Esophagus mucosa (tissue), 1 donor: ENCODE measurements at places on chromosomes 1 and 21. TPM values are rescaled to one million over a fixed set of nuclear protein-coding genes. Genes with fewer than 3 reads are reported as not detected.

GRCh38 chr1:91699339-91699974 lies 186.5 kb downstream of the TGFBR3 start:
- ATAC-seq: no peak

DNA sequence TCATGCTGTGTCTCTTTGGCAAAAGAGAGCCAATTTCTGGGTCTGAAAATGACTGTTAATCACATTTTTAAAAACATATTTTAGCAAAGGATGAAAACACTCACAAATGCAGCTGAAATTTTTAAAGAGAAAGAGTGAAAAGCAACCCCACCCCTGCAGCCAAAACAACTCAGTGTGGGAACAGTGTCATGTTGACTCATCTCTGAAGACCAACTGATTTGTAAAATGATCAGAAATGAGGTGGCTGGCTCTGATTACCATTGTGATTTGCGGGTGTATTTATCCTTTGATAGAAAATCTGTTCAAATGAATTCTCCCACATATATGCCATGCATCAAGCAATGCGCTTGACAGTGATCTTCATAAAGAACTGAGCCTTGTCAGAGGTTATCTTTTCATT lies 287.0 kb upstream of the ESRRG start:
- ATAC-seq: no peak

DNA sequence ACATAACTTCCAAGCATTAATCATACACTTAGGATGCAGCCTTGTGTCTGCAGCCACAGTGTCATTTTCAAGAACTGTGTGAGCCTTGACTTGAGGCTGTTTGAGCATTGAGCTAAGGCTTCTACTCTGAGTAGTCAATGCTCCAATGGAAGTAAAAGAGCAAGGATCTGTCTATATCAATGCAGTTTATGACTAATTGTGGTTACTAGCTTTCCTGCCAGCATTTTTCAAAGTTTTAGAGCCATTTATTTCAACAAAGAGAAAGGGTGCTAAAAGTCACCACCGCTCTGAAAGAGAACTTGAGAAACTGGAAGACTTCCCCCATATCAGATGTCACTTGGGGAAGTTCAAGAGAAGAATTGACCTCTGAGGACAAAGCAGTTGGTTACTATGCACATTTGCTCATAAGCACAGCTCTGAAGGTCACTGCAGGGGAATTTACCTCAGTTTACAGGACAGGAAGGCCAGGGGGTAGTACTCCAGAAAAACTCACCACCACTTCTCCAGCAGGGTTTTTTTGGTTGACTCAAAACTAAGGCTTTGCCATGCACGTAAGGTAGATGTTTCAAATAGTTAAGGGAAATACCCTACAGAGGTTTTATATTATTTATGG lies 24.5 kb upstream of the RGS1 start:
- no peak for ATAC-seq

- ATAC-seq: no peak
Measured at GRCh38 chr1:236316437-236316836, 34.7 kb upstream of the ERO1B start.

- ATAC-seq: no peak
Measured at GRCh38 chr1:172801771-172802322, 142.9 kb downstream of the FASLG start.

DNA sequence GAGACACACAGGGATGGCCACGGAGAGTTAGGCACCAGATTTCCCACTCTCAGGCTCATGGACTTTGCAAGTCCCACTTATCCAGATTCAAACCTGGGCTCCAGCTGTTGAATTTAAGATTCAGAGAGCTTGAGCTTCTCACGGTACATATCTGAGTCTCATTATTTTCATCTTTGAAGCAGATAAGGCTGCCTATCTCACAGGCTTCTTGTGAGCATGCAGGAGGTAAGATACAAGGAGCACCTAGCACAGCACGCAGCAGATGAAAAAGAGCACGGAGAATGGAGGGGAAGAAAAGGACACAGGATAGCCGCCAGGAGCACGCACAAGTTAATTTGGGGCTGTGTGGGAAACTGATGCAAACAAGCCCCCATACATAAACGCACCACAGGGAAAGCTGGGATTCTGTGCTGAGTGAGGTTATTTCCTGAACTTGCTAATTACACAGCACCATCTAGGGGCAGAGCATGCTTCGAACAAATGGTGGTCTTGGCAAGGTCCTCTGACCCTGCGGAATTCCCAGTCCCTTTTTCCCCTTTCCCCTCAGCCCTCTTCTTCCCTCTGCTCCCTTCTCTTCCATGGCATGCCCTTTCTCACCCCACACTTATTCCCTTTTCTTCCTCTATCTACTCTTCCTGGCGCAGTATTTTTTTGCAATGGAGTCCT lies 134.7 kb upstream of the VANGL1 start:
- ATAC-seq: no peak

DNA sequence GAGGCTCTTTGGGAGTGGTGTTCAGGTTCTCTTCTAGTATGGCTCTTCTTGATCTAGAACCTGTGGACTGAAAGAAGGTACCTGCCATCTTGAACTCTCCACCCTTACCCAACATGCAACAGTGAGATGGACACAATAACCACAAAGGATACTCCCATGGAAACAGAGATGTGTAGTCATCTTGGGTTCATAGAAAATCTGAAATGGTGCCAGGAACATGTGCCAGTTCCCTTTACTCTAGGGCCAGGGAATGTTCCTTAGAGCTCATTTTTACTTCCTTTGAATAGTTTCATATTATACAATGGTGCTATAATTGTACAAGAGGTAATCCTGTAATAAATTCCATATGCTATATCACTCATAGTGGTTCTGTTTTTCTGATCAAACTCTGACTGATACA lies 13.2 kb upstream of the SCYL3 start:
- no peak for ATAC-seq

GRCh38 chr1:100543640-100544039 lies 5.7 kb downstream of the GPR88 start:
- ATAC-seq: peak; percentile 78

- no peak for ATAC-seq
Measured at GRCh38 chr1:169107603-169108208, 1.2 kb downstream of the ATP1B1 start.

GRCh38 chr1:114299331-114299975 lies 145.8 kb upstream of the SYT6 start:
- no peak for ATAC-seq

DNA sequence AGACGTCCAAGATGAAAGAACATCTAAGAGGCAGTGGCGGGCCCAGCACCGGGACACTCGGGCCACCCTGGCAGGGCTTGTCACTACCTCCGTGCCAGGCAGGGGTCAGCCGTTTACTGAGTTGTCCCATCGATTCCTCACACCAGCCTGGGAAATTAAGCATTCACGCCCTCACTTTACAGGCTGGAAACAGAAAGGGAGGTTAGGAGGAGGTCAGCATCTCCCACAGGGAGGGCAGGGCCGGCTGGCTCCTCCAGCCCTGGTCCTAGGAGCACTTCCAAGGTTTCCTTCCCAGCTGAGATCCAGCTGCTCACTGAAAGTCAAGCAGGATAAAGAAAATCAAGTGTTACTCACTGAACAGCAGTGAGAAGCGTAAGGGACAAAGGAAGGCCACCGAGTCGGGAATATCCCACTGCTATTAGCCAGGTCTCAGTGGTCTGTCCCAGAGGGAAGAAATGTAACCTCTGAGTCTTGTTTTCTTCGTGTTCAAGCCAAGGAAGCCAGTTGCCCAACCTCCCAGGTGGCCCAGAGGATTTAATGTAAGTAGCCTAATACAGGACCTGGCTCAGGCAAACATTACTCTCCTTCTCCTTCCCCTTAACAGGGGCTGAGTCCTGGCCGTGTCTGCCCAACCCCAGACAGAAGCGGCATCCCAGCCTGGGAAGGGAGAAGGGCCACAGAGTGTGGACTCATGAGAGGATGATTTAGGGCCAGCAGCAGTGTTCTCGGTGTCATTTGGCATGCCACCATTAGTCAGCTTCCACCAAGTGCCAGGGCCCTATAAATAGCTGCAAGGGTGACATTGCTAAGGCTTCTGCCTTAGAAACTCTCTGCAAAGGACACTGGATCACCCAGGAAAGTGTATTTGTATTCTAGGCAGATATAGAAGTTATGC lies 203.1 kb upstream of the GALNT2 start:
- ATAC-seq: no peak

GRCh38 chr1:18802231-18802630 lies 57.2 kb downstream of the TAS1R2 start:
- no peak for ATAC-seq

- no peak for ATAC-seq
Measured at GRCh38 chr1:44724955-44725698, 5.8 kb downstream of the RNU5D-1 start.

- no peak for ATAC-seq
Measured at GRCh38 chr1:160752924-160753323, 13.9 kb downstream of the SLAMF7 start.

- no peak for ATAC-seq
Measured at GRCh38 chr1:241485554-241485992, 34.0 kb downstream of the FH start.

GRCh38 chr1:76110666-76111065 lies 36.1 kb downstream of the ST6GALNAC3 start:
- no peak for ATAC-seq

- ATAC-seq: no peak
Measured at GRCh38 chr1:192747301-192747700, 61.5 kb upstream of the RGS2 start.

GRCh38 chr1:36924282-36924811 lies 110.0 kb downstream of the GRIK3 start:
- peak; percentile 39 for ATAC-seq

- no peak for ATAC-seq
Measured at GRCh38 chr21:45719177-45719802, 75.8 kb downstream of the PCBP3 start.

- no peak for ATAC-seq
Measured at GRCh38 chr21:28391938-28392849, 600.5 kb downstream of the LTN1 start.

DNA sequence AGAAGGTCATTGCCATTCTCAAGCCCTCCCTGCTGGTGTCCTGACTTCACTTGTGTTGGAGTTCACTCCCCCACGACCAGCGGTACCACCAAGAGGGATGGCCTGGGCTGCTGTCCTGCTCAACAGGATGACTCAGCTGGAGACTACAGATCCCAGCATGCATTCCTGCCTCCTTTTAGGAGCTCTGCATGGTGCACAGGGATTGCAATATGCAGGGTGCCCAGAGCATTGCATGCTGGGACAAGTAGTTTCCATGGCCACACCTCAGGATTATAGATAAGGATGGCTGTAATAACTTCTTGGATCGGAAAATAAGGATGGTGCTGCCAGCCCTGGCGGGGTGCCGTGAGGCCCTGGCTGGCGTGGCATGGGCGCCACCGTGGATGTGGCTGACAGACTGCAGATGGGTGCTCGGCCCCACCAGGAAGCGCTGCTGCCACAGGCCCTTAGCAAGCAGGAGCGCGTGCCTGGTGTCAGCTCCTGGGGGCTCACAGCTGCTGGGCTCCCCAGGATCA lies 150.0 kb downstream of the CASZ1 start:
- ATAC-seq: peak; percentile 68

DNA sequence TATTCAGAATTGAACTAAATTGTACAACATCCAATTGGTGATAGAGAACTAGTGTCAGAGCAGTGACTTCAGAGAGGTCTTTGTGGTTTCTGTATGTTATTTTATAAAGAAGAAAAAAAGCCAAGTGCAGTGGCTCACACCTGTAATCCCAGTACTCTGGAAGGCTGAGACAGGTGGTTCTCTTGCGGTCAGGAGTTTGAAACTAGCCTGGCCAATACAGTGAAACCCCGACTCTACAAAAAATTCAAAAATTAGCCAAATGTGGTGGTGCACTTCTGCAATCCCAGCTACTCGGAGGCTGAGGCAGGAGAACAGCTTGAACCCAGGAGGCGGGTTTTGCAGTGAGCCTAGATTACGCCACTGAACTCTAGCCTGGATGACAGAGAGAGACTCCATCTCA lies 90.7 kb downstream of the ASH1L start:
- ATAC-seq: no peak

DNA sequence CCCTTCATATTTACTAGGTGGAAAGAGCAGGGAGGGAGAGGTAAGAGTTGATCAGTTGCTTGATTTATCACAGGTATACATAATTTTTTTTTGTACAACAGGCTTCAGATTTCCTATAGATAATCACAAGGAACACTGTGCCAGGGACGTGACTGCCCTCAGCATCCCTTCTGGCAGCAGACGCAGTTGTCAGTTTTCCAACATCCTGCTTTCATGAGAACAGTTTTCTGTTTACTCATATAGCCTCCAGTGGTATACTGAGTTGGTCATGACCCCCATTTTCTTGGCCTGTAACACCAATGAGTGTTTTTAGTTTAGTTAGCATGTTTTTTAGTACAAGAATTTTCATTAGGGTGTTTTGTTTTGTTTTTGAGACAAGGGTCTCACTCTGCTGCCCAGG lies 37.9 kb upstream of the PTPRF start:
- ATAC-seq: no peak

- peak; percentile 46 for ATAC-seq
Measured at GRCh38 chr21:14687268-14687625, 141.1 kb upstream of the SAMSN1 start.

GRCh38 chr1:39507230-39507928 lies 15.9 kb downstream of the BMP8A start:
- ATAC-seq: no peak

DNA sequence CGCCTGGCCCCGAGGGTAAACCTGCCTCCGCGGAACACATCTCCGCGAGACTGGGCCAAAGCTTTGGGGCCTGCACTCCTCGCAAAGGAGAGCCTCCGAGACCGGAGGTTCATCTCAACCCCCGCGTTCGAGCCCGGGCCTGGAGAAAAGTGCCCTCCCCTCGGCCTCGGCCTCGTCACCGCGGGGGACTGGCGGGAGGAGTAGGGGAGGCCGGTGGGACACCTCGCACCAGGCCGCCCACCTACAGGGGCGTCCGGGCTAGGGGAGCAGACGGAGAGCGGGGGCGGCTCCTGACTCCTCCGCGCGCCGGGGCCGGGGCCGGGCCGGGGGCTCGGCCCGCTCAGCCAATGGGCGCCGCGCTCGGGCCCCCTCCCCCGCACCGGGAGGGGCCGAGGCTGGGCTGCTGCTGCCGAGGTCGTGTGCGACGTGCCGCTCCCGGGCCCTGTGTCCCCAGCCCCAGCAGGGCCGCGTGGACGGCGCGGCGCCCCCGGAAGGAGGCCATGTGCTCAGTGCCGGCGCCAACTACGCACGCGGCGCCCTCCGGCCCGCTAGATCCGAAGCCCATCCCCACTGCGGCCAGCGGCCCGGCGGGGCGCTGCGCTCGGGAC lies 684 bp downstream of the SLC2A1 start:
- peak; percentile 25 for ATAC-seq

- ATAC-seq: no peak
Measured at GRCh38 chr1:87264976-87265375, 63.7 kb upstream of the LMO4 start.

ZBTB48 gene
- 14.5 TPM for total RNA-seq

C1orf74 gene
- total RNA-seq: 6.3 TPM

SPATA1 gene
- 1.1 TPM for total RNA-seq

APOBEC4 gene
- not detected for total RNA-seq

OR10Z1 gene
- not detected for total RNA-seq

TARBP1 gene
- total RNA-seq: 21.0 TPM

NEXN gene
- 0.52 TPM for total RNA-seq

CELA2B gene
- total RNA-seq: not detected

FNDC10 gene
- 5.7 TPM for total RNA-seq

S100A7A gene
- 24.6 TPM for total RNA-seq

ST6GALNAC3 gene
- total RNA-seq: 0.72 TPM

AGRN gene
- total RNA-seq: 41.0 TPM

CDC14A gene
- total RNA-seq: 2.7 TPM

ACTRT2 gene
- total RNA-seq: not detected

SLC45A1 gene
- total RNA-seq: 0.20 TPM
